A549 treated with dexamethasone at 1 μM for 4 hours (cell line): ENCODE measurements at places on chromosomes 2 and 18. TPM values are rescaled to one million over a fixed set of nuclear protein-coding genes. Genes with fewer than 3 reads are reported as not detected.

Gene CRACDL
- total RNA-seq = 2.7 to 6.0 TPM (median 4.7 TPM) in 5 replicates

Gene PAIP2B
- total RNA-seq = 0.24 to 0.33 TPM (median 0.30 TPM) in 5 replicates

Gene NPPC
- total RNA-seq = 0.32 to 0.67 TPM (median 0.42 TPM) in 5 replicates

Gene SAG
- total RNA-seq = 0.24 TPM in 1 of 5 replicates, not detected in the others

Gene SPHKAP
- 0.01 TPM in 1 of 5 replicates, not detected in the others for total RNA-seq

Gene CFAP53
- 0.22 to 0.33 TPM (median 0.27 TPM) in 5 replicates for total RNA-seq

Gene EPB41L3
- 0.17 to 0.41 TPM (median 0.19 TPM) in 5 replicates for total RNA-seq

Gene ATP6V1C2
- 0.11 to 0.37 TPM (median 0.14 TPM) in 5 replicates for total RNA-seq

Gene LGALSL
- 8.3 to 12.8 TPM (median 11.9 TPM) in 5 replicates for total RNA-seq

Gene SKOR2
- total RNA-seq = not detected in 5 replicates

Gene FAHD2A
- 25.4 to 30.0 TPM (median 28.9 TPM) in 5 replicates for total RNA-seq

Gene GKN2
- total RNA-seq = 1.5 to 2.9 TPM (median 2.0 TPM) in 5 replicates
